Memory B cell (primary cell): ENCODE measurements at places on chromosomes 6 and 20.
A peak's percentile ranks its signal among the peaks of the same experiment; 100 is the strongest.

DNA sequence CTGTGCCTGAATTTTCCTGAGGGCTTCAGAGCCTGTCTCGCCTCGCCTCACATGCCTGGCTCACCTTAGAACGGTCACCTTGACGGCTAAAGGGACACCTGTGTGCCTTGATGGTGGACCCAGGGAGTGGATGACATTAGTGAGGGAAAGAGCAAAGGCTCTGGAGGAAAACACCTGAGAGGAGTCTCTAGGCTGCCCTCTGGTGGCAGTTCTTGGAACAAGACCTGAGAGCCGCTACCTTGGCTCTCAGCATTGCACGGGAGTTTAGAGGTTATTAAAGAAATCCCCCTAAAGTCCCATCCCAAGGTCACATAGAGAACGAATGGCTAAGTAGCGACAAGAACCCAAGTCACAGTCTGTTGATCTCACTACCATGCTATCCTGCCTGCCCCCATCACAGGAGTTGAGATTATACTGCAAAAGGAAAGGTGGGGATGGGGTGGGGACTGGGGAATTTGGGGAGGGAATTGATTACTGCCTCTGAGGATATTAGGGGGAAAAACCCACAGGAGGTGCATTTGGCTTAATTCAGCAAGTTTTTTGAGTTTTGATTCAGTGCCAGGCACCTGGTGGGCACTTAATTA, 7.9 kb upstream of the CDSN start:
- H3K27me3 ChIP-seq, result peaks cover 9% of the 10 kb centered on the region
- peaks cover 8% of the 10 kb centered on the region for H3K4me1 ChIP-seq
- H3K27ac ChIP-seq, result no peak overlapping the region
- H3K36me3 ChIP-seq, result no peaks in the 10 kb centered on the region

- H3K27me3 ChIP-seq, result no peaks in the 10 kb centered on the region
- H3K4me1 ChIP-seq, result peaks cover 19% of the 10 kb centered on the region
- H3K36me3 ChIP-seq, result peaks cover 30% of the 10 kb centered on the region
- peak overlapping the region; percentile 8 for H3K27ac ChIP-seq
- DNase-seq, result no peak
Observed at GRCh38 chr6:18219591-18219990, 44.7 kb downstream of the DEK start.

DNA sequence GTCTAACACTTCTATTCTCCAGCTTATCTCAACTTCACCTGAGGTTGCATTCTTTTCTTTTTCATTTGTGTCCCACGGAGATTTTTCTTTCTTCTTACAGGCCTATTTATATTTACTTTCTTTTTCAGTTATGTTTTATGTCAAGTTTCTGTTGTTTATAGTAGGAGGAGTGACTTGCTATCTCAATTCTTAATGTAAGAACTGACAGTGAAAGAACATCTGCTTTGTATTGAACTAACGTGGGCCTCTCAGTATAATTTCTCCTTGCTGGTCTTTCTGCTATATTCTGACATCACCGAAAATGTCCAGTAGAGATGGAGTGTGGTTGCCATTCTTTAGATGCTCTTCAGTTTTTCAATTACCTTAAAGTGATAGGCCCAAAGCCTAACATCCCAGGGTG, 521.7 kb downstream of the EPM2A start:
- H3K36me3 ChIP-seq, result no peaks in the 10 kb centered on the region
- peak overlapping the region; percentile 35 for H3K27ac ChIP-seq
- H3K27me3 ChIP-seq, result no peaks in the 10 kb centered on the region
- peaks cover 7% of the 10 kb centered on the region for H3K4me1 ChIP-seq
- no peak overlapping the region for H3K4me3 ChIP-seq

- H3K27ac ChIP-seq, result no peak overlapping the region
- no peaks in the 10 kb centered on the region for H3K27me3 ChIP-seq
- H3K4me1 ChIP-seq, result peaks cover 39% of the 10 kb centered on the region
- H3K4me3 ChIP-seq, result no peak overlapping the region
- no peak for DNase-seq
Observed at GRCh38 chr6:116106146-116106545, 5.5 kb downstream of the NT5DC1 start.

GRCh38 chr20:17762243-17762872, 62.6 kb downstream of the BANF2 start:
- peaks cover 14% of the 10 kb centered on the region for H3K27me3 ChIP-seq
- no peak for DNase-seq
- H3K36me3 ChIP-seq, result peaks cover 5% of the 10 kb centered on the region
- no peak overlapping the region for H3K27ac ChIP-seq

DNA sequence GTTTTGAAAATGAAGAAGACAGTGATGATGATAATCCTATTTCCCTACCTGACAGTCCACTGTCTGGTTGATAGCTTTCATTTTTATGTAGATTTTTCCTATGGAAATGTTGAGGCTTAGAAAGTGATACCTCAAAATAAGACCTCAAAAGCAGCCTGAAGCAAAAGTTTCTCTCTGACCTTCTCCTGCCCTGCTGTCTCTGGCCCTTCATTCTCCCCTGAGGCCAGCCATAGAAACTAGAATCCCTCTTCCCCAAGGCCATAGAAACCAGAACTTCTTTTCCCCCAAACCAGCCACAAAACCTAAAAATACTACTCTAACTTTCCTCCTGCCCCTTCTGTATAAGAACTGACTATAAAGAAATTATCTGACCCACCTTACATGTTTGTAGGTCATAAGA, 52.6 kb upstream of the GCM1 start:
- DNase-seq, result no peak
- H3K27me3 ChIP-seq, result no peaks in the 10 kb centered on the region
- H3K36me3 ChIP-seq, result peaks cover 6% of the 10 kb centered on the region

- no peak overlapping the region for H3K4me3 ChIP-seq
- DNase-seq, result no peak
- no peak overlapping the region for H3K27ac ChIP-seq
- H3K4me1 ChIP-seq, result peaks cover 30% of the 10 kb centered on the region
Observed at GRCh38 chr6:15877231-15877630, 214.4 kb upstream of the DTNBP1 start.

GRCh38 chr6:158962371-158962770, 37.6 kb downstream of the RSPH3 start:
- no peak for DNase-seq
- H3K4me3 ChIP-seq, result no peak overlapping the region
- peaks cover 2% of the 10 kb centered on the region for H3K36me3 ChIP-seq
- no peak overlapping the region for H3K27ac ChIP-seq
- H3K4me1 ChIP-seq, result peaks cover 8% of the 10 kb centered on the region

DNA sequence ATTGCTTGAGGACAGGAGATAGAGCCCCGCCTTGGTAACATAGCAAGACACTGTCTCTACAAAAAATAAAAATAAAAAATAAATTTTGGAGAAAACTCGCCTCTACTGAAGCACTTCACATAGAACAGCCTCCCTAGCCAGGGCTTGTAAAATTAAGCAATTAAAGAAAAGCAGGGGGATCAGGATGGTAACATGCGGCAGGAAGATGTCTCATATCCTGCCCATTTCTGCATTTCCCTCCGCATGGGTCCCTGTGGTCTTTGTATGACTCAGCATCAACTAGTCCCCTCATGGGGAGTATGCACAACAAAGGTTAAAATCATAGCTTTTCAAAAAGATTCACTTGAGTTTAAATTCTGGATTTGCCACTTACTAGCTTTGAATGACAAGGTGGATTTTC, 379.0 kb downstream of the EPHA7 start:
- DNase-seq, result no peak
- no peaks in the 10 kb centered on the region for H3K27me3 ChIP-seq
- H3K4me3 ChIP-seq, result no peak overlapping the region
- no peak overlapping the region for H3K27ac ChIP-seq
- no peaks in the 10 kb centered on the region for H3K4me1 ChIP-seq

DNA sequence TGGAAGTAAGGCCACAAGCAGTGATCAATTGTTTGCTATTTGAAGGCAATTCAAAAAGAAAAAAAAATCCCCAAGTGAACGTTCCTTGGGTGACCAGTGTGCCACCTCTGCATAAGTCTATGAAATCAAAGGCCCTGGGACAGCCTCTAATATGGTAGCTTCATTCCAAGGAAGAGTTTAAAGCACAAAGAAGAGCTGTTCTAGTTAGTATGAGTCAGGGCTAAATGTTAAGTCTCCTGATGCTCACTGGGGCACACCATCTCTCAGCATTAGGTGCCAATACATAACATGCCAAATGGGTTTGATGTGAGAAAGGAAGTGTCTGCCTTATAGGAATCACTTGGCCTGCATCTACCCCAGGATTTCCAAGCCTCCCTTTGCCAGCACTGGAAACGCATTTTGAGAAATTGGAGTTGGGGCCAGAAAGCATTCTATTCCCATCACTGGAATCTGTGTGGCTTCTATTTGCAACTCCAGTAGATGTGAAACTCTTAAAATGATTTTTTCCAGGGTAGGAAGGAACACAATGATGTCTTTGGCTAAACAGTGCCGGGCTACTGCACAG, 13.0 kb downstream of the UNC5CL start:
- H3K4me1 ChIP-seq, result peaks cover 19% of the 10 kb centered on the region
- H3K36me3 ChIP-seq, result no peaks in the 10 kb centered on the region
- no peak for DNase-seq
- H3K27ac ChIP-seq, result no peak overlapping the region
- H3K4me3 ChIP-seq, result no peak overlapping the region

DNA sequence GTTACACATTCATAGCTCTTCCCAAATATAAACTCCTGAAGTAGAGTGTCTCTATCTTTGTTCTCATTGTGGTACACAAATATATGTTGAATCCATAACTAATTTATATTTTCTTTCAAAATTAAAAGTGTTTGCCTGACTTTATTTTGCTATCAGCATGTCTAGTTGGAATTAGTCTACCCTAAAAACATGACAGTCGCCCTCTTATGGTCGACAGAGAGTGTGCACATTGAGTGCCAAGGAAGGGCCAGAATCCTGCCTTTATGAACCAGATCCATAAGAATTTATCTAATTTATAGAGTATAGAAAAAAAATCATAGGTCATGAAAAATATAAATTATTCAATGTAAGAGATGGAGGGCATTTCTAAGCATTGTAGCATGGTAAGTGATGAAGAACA, 12.3 kb upstream of the DEFB112 start:
- no peaks in the 10 kb centered on the region for H3K36me3 ChIP-seq
- no peaks in the 10 kb centered on the region for H3K27me3 ChIP-seq
- H3K4me1 ChIP-seq, result no peaks in the 10 kb centered on the region
- H3K27ac ChIP-seq, result no peak overlapping the region

- no peak for DNase-seq
- H3K4me3 ChIP-seq, result no peak overlapping the region
- H3K4me1 ChIP-seq, result no peaks in the 10 kb centered on the region
- H3K27me3 ChIP-seq, result peaks cover 4% of the 10 kb centered on the region
Observed at GRCh38 chr20:23165307-23165750, 79.2 kb upstream of the CD93 start.

- no peaks in the 10 kb centered on the region for H3K27me3 ChIP-seq
- peaks cover 14% of the 10 kb centered on the region for H3K4me1 ChIP-seq
- H3K4me3 ChIP-seq, result no peak overlapping the region
Observed at GRCh38 chr6:135461208-135461607, 36.3 kb downstream of the AHI1 start.

DNA sequence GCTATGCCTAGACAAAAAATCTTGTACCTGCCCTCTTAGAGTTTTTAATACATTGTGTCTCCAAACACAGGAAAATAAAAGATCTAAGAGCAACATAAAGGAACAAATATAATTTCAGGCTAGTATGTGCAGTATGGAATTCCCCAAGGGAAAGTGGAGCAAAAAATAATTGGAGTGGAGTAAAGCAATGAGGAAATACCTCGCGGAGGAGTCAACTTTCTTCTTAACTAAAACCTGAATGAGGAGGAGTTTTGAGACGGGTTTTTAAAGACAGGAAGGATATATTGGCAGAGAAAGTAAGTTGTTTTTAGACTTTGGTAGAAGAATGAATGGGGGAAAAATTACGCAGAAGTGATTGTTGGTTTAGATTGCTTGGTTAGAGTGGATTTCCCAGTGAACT, 14.0 kb downstream of the HIVEP1 start:
- H3K4me1 ChIP-seq, result peaks cover 26% of the 10 kb centered on the region
- no peaks in the 10 kb centered on the region for H3K27me3 ChIP-seq
- H3K36me3 ChIP-seq, result peaks cover 44% of the 10 kb centered on the region
- H3K4me3 ChIP-seq, result no peak overlapping the region
- DNase-seq, result no peak

GRCh38 chr6:12991435-12991834, 274.9 kb downstream of the PHACTR1 start:
- no peak overlapping the region for H3K27ac ChIP-seq
- H3K4me3 ChIP-seq, result no peak overlapping the region
- no peaks in the 10 kb centered on the region for H3K4me1 ChIP-seq
- H3K36me3 ChIP-seq, result no peaks in the 10 kb centered on the region
- peaks cover 20% of the 10 kb centered on the region for H3K27me3 ChIP-seq
- DNase-seq, result no peak

GRCh38 chr6:168719901-168720300, 278.9 kb downstream of the SMOC2 start:
- H3K27me3 ChIP-seq, result no peaks in the 10 kb centered on the region
- no peak for DNase-seq
- H3K4me3 ChIP-seq, result no peak overlapping the region

DNA sequence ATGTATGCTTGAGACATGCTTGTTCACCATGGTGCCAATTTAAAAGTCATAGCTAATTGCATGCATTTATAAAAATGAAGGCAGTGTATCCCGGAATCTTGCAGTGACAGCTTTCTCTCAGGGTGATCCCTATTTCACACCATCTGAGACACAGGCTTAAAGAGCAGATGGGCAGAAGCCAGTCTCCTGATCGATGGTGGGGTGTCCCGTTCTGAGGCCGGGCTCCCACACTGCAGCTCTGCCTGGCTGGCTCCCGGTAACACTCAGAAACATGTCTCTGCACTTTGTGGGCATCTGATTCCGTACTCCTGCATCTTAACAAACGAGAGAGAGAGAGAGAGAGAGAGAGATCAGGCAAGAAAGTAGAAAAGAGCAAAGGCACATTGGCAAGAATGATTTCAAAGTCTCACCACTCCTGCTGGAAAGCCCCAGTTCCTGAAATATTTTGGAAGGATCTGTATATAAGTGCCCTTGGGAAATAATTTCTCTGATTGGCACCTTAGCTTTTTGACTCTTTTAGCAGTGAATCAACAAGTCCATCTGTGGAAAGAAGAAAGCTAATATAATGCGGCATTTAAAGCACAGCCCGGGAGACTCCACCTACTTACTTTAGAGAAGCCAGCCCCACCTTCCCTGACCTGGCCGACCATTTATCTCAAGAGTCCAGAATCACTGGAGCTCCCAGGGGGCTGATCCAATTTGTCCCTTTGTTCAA, 36.8 kb upstream of the EXOC2 start:
- H3K27me3 ChIP-seq, result peaks cover 16% of the 10 kb centered on the region
- H3K4me3 ChIP-seq, result no peak overlapping the region
- no peak for DNase-seq
- H3K36me3 ChIP-seq, result no peaks in the 10 kb centered on the region

- no peak overlapping the region for H3K27ac ChIP-seq
- no peak for DNase-seq
- no peaks in the 10 kb centered on the region for H3K4me1 ChIP-seq
- H3K36me3 ChIP-seq, result no peaks in the 10 kb centered on the region
Observed at GRCh38 chr20:55252521-55252920, 752.8 kb downstream of the CBLN4 start.
